Activated CD4-positive, CD25-positive, alpha-beta regulatory T cell treated with anti-CD3 and anti-CD28 coated beads, Interleukin-2, amount 50 U/mL, for 72 hours (primary cell): ENCODE measurements at places on chromosomes 7 and 10.

DNA sequence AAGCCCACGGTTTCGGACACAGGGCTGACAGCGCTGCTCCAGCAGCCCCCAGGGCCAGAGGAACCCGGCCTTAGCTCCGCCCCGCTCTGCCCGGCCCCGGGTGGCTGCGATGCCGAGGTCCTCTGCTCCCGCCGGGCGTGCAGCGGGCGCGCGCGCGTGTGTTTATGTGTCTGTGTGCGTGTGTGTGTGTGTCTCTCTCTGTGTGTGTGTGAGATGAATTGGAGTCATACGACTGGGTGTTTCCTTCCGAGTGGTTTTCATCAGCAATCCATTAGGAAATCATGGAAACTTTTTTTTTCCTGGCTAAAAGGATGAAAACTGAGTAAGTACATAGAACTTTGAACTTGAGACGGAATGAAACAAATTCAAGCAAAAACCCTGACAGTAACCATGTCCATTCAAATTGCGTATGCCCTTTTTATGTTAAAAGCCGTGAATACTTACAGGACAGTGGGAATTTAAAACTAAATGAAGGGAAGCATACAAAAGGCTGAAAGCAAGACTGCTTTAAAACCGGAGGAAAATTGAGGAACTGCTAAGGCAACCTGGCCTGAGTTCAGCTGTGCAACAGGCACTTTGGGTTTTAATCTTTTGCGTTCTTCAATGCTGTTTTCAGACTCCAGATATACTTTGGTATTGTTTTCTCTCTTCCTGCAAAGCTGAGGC is at the start of gene CPED1:
CPED1 (plus strand) TSS at position 121 of the 666 bp plus-strand sequence. CDS start 911 bp downstream, outside the sequence.
- peak; percentile 32 for DNase-seq

- no peak for DNase-seq
Observed at GRCh38 chr10:60560451-60560850, 170.8 kb upstream of the ANK3 start.

- no peak for DNase-seq
Observed at GRCh38 chr7:14196555-14196954, 207.1 kb upstream of the ETV1 start.

DNA sequence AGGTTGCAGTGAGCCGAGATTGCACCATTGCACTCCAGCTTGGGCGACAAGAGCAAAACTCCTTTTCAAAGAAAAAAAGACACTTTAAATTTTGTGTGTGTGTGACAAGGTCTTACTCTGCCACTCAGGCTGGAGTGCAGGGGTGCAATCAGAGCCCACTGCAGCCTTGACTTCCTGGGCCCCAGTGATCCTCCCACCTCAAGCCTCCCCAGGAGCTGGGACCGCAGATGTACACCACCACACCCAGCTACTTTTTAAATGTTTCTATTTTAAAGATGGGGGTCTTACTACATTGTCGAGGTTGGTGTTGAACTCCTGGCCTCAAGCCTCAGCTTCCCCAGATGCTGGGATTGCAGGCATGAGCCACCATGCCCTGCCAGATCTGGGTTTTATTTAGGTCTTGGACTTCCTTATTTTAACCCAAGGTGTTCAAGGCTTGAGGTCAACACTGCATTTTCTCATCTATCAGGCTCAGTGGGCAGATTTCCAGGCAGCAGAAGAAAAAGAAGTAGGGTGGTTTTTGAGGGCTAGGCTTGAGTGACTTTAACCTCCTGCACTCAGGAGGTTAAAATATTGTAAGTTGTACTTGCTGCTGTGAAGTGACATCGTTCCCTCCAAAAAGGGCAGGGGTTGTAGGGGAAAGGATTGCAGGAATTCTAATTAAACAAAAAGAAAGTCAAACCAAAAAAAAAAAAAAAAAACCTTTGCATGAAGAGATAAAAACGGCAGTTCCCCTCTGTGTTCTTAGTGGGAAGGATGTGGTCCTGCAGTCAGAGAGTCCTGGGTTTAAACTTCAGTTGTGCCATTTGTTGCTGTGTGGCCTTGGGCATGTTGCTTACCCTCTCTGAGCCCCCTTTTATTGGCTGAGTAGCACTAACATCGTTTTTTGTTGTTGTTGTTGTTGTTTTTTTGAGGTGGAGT is 71.5 kb downstream of the CARD11 start:
- no peak for DNase-seq

DNA sequence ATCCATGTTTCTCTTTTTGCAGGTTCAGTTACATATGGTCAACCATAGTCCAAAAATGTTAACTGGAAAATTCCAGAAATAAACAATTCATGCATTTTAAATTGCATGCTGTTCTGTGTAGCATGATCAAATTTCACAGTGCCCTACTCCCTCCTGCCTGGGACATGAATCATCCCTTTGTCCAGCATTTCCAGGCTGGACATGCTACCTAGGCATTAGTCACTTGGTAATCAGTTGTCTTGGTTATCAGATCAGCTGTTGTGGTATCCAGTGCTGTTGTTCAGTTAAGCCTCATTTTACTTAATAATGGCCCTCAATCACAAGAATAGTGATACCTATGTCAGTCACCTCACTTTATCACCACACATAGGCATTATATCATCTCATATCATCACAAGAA is 7.3 kb upstream of the PNLIP start:
- no peak for DNase-seq

GRCh38 chr7:120052884-120053382 is 220.0 kb upstream of the KCND2 start:
- DNase-seq, result no peak

DNA sequence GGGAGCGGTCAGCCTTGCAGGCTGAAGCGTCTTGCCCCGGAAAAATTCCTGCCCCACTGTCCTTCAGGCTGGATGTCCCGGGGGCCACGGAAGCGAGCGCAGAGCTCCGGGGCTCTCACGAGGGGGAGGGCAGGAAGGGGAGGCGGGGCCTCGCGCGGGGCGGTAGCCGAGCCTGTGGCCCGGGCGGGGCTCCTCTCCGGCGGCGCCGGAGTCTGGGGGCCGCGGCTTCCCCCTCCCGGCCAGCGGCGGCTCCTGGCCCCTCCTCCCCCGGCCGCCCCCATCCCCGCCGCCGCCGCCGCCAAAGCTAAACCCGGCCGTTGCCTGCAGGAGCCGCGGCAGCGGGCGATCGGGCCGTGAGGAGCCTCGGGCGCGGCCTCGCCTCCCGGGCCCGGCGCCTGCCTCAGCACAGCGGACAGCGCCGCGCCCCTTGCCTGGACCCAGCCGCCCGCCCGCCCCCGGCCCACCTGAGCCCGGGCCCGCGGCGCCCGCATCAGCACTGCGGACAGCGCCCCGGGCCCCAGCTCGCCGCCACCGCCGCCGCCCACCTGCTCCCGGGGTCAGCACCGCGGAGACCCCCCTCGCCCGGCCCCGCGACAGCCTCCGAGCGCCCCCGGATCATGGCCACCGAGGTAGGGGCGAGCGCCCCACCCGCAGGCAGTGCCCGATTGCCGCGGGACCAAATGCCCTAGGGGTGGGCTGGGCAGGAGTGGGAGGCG is at the start of gene GOLGA7B:
GOLGA7B (plus strand) TSS at position 157 of the 716 bp plus-strand sequence; CDS start at position 618, 461 bp downstream.
- peak; percentile 74 for DNase-seq

- DNase-seq, result no peak
Observed at GRCh38 chr7:89770161-89770560, 384.1 kb upstream of the STEAP1 start.

DNA sequence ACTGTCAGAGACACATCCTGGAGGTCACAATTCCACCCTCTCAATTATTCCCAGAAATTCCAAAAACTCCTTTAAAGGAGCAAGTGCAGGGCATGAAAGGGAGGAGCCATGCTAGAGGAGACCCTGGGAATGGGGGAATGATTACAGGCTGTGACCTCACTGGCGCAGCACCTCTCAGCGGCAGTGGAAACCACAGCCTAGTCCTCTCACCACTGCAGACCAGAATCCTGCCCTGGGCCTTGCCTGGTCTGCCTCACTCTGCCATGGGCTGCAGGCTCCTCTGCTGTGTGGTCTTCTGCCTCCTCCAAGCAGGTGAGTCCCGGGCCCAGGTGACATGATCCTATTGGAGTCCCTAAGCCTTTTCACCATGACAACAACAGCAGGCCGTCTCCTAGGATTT is 50.5 kb upstream of the PRSS58 start:
- no peak for DNase-seq

- no peak for DNase-seq
Observed at GRCh38 chr7:143518521-143518920, 40.8 kb downstream of the TAS2R41 start.

DNA sequence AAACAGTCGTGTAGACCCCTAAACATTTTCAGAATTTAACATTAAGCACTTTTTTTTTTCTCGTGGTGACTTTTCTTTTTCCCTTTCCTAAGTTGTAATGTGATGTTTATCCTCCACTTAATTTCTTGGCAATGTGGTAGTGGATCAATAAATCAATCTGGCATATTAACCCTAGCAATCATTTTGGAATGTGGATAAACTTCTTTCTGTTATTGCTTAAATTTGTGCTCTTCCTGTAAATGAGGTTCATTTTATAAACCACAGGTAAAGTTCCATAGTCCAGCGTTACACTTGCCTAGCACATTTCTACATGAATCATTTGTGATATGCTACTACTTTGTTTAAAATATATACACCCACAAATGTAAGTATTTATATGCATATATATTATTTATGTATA is 247.4 kb upstream of the ETV1 start:
- DNase-seq, result no peak

DNA sequence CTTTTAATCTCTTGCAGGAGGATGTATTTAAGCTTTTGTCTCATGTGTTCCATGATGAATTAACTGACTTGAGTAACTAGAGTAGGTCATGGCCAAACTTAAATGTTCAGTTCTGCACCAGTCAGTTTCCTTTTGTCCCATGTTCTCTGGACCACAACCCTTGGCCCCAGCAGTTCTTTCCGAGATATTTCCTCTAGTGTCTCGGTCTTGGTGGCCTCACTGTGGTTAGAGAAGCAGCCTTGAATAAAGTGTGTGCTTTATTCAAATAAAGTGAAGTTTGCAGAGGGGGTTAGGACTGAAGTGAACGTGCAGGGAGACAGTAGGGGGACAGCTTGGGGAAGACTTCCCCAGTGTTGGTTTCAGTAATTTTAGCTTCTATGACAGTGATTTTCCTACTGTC is 9.3 kb downstream of the ZNF212 start:
- DNase-seq, result no peak
